Activated CD4-positive, alpha-beta T cell treated with anti-CD3 and anti-CD28 coated beads, Interleukin-2, amount 10 ng/mL, durations not matched to agents 24 days and 14 days (primary cell): ENCODE measurements at places on chromosomes 6 and 20. TPM values are rescaled to one million over a fixed set of nuclear protein-coding genes. Genes with fewer than 3 reads are reported as not detected.

DNA sequence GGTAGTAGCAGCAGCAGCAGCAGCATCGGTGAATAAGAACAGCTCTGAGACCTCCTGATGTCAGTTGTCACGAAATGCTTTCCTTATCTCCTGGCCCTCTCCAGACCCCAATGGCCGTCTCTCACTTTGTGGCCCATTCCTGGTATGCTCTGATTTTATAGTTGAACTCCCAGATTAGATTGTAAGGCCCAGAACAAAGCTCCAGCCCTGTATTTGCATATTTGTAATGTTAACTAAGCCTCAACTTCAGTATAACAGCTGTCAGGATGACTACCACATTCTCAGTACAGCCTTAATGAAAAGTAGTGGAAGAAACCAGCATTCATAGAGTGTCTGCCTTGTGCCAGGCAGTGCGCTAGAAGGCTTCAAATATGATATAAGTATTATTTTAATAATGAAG, 180.9 kb downstream of the SASH1 start:
- no peak for DNase-seq

BACH2 gene
- 69.0 and 69.2 TPM in 2 replicates for total RNA-seq

GRCh38 chr6:148570456-148570855, 176.4 kb upstream of the UST start:
- no peak for DNase-seq

DNA sequence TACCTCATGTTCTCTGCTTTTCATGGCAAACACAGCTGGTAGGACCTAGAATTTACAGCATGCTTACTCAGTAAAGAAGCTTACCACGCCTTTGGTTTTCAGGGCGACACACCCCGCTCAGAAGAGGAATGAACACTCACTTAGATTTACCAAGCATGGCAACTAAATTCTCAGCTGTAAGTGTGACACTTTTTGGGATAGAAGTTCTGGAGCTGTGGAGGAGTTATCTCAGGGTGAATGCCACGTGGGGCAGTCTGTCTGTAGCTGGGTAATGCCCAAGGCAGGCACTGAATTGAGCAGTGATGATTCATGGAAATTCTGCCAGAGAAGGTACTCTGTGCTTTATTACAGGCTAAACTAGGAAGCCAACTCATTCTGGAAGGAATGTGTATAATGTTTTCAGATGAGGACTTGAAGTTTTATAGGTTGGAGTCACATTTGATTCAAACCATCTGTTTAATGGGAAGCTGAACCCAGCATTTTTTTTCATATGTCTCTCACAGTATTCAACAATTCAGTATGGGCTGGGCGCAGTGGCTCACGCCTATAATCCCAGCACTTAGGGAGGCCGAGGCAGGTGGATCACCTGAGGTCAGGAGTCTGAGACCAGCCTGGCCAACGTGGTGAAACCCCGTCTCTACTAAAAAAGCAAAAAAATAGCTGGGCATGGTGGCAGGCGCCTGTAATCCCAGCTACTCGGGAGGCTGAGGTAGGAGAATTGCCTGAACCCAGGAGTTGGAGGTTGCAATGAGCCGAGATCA, 3.5 kb upstream of the PRIM2 start:
- DNase-seq: no peak

GRCh38 chr6:156687789-156688619, 89.2 kb upstream of the ARID1B start:
- DNase-seq: peak; percentile 62

ADGRF4 gene
- not detected in 2 replicates for total RNA-seq

DNA sequence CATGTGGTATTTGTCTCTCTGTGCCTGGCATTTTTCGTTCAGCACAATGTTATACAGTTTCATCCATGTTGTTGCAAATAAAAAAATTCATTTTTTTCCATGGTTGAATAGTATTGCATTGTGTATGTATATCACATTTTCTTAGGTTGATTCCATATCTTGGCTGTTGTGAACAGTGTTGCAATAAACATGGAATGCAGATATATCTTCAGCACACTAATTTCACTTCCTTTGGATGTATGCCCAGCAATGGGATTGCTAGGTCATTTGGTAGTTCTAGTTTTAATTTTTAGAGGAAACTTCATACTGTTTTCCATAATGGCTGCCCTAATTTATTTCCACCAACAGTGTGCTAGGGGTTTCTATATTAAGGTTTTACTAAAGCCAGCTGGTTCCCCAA, 52.6 kb downstream of the GFRAL start:
- DNase-seq: no peak
